ENCODE measurements at places on chromosomes 4 and X.
A peak's percentile ranks its signal among the peaks of the same experiment; 100 is the strongest.

DNA sequence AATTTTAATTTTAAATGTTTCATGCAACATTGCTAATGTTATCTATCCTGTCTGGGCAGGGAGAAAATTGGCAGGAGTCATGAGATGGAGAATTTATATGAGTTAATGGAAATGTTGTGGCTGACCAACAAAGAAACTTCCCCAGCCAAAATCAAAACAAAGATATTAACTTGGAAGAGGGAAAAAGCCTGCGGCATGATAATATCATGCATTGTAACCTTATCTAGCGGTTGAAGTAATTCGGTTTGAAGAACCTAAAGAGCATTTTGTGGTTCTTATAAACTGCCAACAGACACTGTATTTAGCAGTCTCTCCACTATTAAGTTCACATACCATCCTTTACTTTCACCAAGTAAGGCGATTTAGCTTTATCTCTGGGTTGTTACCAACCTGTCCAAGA lies 42.3 kb downstream of the DKK2 start:
- no peak for DNase-seq

DNA sequence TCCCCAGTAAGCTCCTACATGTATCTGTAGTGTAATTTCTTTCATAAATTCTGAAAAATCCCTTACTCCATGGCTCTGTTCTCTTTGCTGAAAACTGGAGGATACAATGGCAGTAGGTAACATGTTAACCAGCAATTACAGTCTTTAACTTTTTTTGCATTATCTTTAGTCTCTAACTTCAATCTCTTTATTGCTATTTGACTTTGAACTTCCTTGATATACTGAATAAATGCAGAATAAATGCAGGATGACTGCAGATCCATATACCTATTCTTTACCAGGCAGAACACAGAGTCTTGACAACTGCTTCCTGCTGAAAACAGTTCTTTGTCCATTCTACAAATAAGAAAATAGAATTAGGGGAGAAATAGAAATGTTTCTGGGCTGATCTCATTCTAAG lies 101.3 kb downstream of the SLC7A11 start:
- no peak for DNase-seq

- no peak for DNase-seq
Observed at GRCh38 chr4:166123546-166123945, 250.5 kb downstream of the TLL1 start.

DNA sequence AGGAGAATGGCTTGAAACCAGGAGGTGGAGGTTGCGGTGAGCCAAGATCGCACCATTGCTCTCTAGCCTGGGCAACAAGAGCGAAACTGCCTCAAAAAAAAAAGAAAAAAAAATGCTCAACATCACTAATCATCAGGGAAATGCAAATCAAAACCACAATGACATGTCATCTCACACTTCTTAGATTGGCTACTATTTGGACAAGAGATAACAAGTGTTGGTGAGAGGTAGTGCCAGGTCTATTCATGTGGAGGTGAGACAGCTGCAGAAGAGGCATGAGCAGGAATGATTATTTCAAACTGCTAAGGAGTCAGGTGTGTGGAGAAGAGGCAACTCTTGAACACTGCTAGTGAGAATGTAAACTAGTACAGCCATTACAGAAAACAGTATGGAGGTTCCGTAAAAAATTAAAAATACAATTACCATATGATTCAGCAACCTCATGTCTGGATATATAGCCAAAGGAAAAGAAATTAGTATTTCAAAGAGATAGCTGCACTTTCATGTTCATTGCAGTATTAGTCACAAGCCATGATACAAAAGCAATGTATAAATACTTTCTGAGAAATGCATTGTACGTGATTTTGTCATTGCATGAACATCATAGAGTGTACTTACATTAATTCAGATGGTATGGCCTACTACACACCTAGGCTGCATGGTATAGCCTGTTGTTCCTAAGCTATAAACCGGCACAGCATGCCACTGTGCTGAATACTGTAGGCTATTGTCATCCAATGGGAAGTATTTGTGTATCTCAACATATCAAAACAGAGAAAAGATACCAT lies 75.3 kb downstream of the TMEM144 start:
- no peak for DNase-seq

DNA sequence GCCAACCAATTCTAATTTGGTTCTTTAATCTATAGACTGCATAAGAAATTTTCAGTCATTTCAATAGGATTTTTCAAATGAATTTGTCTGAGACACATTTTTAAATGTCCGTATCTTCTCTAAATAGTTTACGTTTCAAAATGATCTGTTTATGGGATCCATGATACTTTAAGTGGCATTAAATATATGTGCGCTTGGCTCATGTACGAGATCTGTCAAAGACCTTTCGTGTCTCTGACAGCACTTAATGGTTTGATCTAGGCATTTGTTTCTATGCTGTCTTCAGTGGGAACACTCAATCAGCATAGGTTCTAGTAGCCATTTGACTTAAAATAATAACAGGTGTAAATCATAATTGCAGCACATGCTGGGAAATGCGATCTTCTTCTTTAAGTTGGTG lies 731.0 kb downstream of the CENPC start:
- no peak for DNase-seq

GRCh38 chrX:9775930-9776329 lies 10.3 kb upstream of the GPR143 start:
- no peak for DNase-seq

DNA sequence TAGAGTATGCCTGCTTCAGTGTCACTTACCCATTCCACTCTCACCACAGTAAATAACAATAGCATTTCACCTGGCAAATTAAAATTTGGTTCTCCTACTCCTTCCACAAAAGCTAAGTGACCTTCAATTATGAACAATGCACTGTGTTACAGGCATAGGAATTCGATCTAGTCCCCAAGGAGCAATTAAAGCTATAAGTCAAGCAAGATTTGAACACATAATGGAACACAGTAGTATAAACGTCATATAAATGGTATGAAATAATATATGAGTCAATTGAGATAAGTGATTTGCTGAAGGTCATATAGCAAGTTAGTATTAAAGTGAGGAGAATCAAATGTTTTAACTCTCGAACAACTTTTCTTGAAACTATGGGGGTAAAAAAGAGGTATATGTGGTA lies 65.8 kb downstream of the ARAP2 start:
- DNase-seq, result no peak

GRCh38 chrX:77014377-77015372 lies 432.5 kb upstream of the FGF16 start:
- DNase-seq, result no peak

GRCh38 chr4:123891881-123892280 lies 495.3 kb downstream of the SPRY1 start:
- no peak for DNase-seq

- DNase-seq, result peak; percentile 23
Observed at GRCh38 chrX:153769865-153770600, 6.0 kb downstream of the PLXNB3 start.

DNA sequence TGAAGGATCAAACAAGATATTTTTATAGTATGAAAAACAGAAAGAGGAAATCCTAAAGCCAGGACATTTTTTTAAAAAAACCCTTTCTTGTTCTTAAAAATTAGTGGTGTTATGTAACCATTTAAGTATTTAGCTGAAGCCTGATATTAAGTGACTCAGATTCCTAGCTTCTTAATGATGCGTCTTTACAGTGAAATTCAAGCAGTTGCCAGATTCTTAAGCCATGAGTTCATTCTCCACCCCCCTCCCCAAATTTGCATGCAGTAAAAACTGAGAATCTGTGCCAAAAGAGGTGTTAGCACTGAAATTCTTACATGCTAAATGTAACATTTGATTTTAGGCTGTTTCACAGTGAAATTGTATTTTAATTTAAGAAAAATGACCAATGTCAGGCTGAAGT lies 180.8 kb downstream of the RAPGEF2 start:
- peak; percentile 34 for DNase-seq

- peak; percentile 1 for DNase-seq
Observed at GRCh38 chrX:129875669-129876068, 30.3 kb upstream of the UTP14A start.

- DNase-seq, result peak; percentile 22
Observed at GRCh38 chr4:101067383-101067782, 279.9 kb downstream of the PPP3CA start.

All from suppressor macrophage (primary cell).